ENCODE measurements at places on chromosomes 16 and 17.

GRCh38 chr17:49216482-49216881, 6.0 kb downstream of the ABI3 start:
- no peak for DNase-seq

- DNase-seq = peak; percentile 45
These were observed 5.9 kb downstream of the UBALD2 start for GRCh38 chr17:76270770-76271668.

GRCh38 chr16:87384162-87384874, 742 bp upstream of the FBXO31 start:
- DNase-seq = no peak

DNA sequence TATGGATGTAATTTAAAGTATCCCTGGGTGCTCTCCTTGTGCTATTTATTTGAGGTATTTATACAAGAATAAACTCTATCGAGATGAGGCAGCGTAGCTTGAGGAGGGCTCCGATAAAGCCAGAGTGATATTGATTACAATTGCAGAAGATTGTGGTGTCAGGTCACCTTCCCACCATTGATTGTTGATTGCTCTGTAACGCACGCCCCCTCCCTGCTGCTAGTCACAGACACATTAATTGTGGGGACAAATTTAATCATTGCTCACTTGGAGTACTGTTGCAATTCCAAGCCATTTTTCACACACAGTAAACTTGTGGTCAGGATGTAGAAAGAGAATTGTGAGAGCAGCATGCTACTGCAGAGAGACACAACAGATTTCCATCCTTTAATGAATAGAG, 75.4 kb downstream of the IRX3 start:
- no peak for DNase-seq

DNA sequence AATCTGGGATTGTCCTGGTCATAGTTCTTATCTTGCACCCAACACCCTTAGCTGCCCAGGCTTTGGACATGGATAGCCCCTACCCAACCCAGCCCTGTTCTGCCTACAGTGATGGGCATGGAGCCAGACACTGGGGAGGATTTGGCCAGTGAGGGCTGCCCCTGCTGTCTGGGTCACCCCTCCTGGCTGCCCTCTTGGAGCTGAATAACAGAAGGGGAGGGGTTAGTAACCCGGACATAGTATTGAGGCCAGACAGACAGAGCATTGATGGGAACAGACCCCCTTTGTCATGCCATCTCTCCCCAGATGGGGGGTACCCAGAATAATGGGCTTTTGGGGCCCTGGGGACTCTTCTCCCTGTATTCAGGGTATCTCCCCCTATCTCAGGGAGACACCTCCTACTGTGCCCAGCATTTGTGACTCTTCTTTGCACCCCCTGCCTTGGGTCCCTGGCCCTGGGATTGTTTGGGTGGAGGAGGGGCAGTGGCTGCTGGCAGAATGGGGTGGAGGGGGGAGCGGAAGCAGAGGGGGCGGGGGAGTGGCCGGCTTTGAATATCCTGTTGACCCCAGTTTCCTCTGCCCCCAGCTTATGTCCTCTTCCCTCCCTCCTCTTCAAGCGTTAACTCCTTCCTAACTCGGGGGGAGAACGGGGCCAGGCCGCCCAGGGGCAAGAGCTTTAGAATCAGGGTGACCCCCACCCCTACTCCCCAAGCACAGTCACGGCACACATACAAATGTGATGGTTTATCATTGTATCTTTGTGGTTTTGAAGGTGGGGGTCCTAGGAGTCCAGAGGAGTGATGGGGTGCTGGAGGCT, 17.0 kb downstream of the GJD3 start:
- no peak for DNase-seq

DNA sequence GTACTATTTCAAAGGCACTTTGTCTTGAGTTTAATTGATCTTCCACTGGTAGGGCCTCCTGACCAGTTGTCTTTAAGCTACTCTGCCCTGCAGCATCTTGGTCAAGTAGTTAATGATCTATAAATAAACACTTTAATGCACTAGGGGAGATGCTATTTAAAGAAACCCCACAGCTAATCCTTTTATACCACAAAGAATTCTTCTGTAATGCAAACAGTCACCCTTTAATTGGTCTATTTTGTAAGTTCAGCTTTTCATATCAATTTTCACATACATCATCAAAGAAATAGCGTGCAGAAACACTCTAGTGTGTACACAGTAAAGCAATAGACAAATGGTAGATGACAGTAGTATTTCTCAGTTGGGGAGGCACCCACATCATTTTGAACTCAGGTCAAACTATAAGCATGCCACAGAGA, 70.3 kb downstream of the PMP22 start:
- no peak for DNase-seq

DNA sequence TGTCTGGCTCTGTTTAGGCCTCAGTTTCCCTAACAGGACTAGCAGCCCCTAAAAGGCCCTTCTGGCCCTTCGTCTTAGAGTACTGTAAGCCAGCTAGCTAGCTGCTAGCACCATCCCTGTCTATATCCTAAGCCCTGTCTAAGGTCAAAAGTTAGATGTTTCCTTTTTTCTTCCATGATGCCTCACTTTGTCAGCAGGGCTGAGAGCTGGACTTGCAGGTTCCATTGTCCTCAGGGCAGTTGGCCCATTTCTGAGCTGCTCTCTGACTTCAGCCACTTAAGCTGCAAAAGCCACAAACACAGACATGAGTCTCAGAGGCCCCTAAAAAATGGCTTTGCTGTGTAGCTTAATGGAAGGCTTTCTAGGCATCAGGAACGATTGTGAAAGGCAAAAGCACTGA, 187.7 kb downstream of the CBLN1 start:
- no peak for DNase-seq

- DNase-seq = no peak
These were observed 51.5 kb upstream of the CBX4 start for GRCh38 chr17:79890706-79891105.

DNA sequence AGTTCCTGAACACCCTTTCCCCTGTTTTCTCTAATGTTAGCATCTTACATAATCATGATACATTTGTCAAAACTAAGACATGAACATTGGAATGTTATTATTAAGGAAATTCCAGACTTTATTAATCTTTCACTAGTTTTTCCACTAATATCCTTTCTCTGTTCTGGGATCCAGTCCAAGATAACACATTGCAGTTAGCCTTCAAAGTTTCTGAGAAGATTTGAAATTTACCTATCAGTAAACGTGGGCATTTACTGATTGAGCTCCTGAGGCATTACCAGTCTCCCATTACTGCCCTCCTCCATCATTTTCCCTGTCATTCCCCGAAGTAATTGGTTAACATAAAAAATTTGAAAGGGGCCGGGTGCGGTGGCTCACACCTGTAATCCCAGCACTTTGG, 5.7 kb upstream of the CD300LG start:
- no peak for DNase-seq

- peak; percentile 60 for DNase-seq
These were observed 523 bp downstream of the NAGLU start for GRCh38 chr17:42536372-42537155.

- no peak for DNase-seq
These were observed at the start of gene WSCD1 for GRCh38 chr17:6069539-6070429. Gene WSCD1, plus strand, starts transcription at chr17:6070379. Its CDS starts 10,280 bp downstream, at chr17:6080659.

DNA sequence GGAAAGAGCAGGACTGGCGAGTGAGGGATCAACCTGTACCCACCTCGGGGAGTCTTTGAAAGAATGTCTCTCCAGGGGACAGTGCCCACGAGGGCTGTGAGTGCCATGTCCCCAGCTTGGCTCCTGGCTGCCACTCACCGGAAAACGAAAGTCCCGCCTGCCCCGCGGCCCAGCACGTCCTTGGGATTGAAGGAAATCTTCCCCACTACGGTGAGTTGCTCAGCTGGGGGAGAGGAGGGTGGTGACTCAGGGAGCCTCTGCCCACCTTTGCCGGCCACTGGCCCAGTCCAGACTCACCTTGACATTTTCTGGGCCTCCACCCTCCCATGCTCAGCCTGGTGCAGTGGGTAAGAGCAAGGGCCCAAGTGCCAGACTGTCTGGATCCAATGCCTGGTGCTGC, 17.1 kb downstream of the PLK1 start:
- DNase-seq = no peak

DNA sequence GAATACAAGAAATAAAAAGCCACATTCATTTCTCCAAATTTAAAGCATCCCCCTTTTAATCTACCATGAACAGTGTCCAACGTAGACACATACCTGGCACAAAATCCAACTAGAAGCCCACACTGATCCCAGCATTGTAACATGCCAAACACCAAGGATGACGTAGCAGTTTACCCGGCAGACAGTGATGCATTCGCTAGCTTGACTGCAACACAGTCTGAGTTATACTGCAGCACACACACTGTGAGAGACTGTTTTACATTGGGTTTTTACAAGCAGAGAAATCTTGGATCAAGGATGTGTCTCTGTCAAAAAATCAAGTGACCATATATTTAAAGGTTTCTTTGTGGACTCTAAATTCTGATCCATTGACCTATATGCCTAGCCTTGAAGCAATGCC, 74.5 kb upstream of the C17orf78 start:
- no peak for DNase-seq

DNA sequence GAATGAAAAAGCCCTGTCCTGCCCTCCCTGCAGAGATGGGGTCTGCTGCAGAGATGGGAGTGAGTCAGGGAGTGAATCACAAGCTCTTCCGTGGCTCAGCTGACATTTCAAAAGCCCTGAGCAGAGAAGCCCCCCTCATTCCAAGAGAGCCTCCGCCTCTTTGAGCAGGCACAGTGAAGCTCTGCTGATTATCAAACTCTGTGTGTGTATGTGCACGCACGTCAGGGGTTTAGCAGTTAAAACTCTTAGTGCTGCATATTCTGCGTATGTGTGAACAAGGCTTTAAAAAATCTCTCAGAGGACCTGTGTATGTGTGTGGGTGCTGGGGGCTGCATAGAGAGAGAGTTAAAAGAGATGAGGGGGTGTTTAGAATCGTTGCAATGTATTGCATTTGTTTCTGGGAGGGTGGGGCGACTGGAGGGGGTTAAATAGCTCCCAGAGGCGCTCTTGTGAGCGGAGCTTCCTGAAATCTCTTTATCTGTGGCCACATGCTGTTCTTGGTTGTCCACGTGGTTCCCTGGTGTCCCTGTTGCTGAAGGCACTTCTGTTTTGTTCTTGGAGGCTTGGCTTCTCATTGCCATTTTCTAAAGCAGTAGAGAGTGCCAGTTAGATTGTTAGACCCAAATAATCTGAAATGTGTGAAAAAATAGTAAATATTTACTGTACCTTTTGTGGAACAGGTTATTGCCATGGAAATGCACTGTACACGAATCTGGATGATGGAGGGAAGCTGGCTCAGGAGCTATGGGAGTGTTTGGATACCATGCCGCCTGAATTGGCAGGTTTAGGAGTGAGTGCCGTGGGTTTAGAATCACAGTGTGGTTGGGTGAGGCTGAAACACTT, 116.6 kb downstream of the PRKCB start:
- no peak for DNase-seq

- no peak for DNase-seq
These were observed 36.8 kb upstream of the ZC3H18 start for GRCh38 chr16:88533381-88533917.

GRCh38 chr16:75745242-75745641, 19.0 kb upstream of the CPHXL start:
- DNase-seq = no peak

DNA sequence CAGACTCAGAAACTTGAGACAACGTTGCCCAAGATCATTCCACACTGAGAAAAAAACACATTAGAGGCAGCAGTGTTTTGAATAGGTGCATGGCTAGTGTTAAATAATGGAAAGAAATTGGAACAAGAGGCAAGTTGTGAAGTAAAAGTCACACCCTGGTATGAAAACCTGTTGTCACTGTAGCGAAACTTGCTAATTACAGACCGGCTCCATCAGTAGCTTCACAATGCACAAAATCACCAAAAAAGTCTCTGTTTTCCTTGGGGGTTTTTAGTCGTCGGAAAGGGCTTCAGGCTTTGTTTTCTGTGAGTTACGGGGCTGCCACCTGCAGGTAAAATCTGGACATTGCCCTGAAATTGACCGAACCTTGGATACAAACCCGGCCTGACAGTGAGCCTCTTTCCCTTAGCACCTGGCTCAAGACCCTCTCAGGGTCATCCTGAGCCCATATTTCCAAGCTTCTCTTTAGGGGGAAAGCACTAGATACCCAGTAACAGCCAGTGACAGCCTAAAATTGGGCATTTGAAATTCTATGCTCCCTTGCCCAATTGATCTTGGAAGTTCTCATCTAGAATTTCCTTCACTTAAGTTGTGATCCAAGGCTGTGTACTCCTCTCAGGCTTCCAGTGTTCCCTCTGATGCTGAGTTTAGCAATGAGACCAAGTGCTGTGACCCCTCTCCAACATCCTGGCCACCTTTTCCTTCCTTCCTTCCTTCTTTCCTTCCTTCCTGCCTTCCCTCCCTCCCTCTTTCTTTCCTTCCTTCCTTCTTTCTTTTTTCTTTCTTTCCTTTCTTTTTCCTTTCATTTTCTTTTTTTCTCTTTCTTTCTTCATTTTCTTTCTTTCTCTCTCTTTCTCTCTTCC, 7.2 kb upstream of the GRB2 start:
- peak; percentile 73 for DNase-seq

DNA sequence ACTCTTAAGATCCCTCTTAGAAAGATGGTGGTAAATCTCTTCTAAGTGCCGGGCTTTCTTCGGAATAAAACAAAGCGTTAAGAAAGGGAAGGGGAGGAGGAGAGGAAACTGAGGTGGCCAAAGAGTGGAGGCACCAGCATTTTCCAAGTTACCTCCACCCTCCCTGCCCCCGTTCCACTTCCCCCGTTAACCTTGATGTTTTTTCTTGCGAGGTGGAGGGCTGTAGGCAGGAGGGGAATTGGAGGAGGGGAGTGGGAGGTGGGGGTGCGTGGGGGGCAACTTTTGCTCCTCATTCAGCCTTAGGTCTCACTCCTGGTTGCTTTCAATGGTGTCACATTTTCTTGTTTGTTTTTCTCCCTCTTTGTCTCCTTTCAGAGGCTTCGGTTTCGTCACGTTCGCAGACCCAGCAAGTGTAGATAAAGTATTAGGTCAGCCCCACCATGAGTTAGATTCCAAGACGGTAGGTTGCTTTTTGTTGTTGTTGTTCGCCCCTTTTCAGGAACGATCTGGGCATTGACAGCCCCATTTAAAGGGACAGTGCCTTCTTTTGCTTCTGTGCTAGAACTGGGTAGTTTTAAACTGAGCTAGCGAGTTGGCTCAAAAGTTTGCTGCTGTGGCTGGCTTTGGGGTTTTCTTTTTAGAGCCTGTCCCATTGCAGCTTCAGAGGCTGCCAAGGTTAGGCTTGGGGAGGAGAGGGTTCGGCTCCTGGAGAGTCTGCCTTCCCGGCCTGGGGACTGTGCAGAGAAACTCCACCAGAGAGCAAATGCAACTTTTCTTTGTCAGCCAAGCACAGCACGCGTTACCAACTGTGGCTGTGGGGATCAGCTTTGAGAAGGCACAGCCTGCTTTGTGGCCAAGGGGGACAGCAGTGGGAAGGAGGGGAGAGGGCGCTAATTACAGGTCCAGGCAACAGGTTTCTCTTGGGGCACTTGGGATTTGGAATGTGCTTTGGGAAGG, 1.9 kb downstream of the MSI2 start:
- DNase-seq = no peak

- no peak for DNase-seq
These were observed 43.9 kb downstream of the TSC2 start for GRCh38 chr16:2091547-2092255.

Measured in T-helper 1 cell (primary cell).